Forelimb muscle (tissue), 1 donor: ENCODE measurements at places on chromosomes 3 and 15. TPM values are rescaled to one million over a fixed set of nuclear protein-coding genes. Genes with fewer than 3 reads are reported as not detected.

- DNase-seq = no peak
Observed at GRCh38 chr3:58998476-58999117, 51.2 kb downstream of the CFAP20DC start.

The PLSCR2 gene
- not detected for polyA plus RNA-seq

The ADAMTS17 gene
- polyA plus RNA-seq = 4.0 TPM

- no peak for DNase-seq
Observed at GRCh38 chr3:192812743-192813383, 85.5 kb upstream of the FGF12 start.

DNA sequence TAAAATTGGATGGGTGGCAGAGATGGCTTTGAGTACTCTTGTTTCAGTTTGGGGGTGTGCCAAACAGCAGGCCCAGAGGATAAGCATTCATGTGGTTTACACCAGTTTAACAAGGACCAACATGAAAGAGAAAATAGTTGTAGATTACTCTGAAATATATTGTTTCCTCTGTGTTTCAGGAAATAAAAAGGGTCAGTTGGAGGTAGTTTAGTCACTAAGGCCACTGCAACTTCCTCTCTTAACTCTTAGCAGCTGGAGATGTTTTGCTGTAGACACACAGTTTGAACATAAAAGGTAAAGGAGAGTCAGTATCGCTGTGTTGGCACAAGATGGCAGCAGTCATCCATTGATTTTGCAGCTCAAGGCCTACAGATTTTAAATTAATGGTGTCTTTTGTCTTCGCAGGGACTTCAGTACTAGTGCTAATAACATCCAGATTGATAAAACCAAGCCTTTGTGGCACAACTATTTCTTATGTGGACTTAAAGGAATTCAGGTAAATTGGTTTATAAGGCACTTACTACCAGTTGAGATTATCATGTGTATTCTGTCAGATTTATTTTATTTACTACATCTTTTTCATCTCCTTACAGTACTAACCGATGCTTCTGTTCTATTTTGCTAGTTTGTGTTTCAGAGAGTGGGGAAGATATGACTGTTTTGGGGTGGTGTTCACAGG, 65.5 kb downstream of the GALK2 start:
- peak; percentile 74 for DNase-seq

GRCh38 chr3:105965384-105965783, 96.6 kb upstream of the CBLB start:
- DNase-seq = no peak

The MLH1 gene
- polyA plus RNA-seq = 45.8 TPM

The TIMP4 gene
- polyA plus RNA-seq = 2.2 TPM

GRCh38 chr3:7194071-7194835, 333.3 kb downstream of the GRM7 start:
- no peak for DNase-seq

The MCF2L2 gene
- polyA plus RNA-seq = 0.25 TPM

- peak; percentile 76 for DNase-seq
Observed at GRCh38 chr3:42376344-42376798, 34.0 kb downstream of the LYZL4 start.

- no peak for DNase-seq
Observed at GRCh38 chr3:103389356-103389755, 954.5 kb downstream of the ZPLD1 start.

GRCh38 chr15:78317145-78317836, 17.9 kb upstream of the SKIC8 start:
- no peak for DNase-seq

The NR2E3 gene
- polyA plus RNA-seq = 7.4 TPM

DNA sequence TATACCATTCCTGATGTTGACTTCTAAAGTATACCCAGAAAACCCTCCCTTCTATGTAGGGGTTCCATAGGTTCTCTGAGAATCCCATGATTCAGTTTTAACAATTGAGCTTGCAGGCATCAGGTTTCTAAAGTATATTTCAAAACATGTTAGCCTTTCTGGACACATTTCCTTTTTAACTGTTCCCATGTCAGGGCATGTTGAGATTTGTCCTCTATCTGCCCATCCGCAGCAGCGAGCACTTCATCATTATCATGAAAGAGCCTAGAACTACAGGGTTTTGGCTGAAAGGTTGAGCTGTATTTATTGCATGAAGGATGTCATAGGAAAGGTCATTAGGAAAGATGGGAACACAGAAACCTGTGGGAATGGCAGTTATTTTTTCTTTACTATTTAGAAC, 201.1 kb upstream of the BHLHE40 start:
- no peak for DNase-seq

GRCh38 chr3:149657321-149657925, 402 bp downstream of the WWTR1 start:
- no peak for DNase-seq

The ARGFX gene
- polyA plus RNA-seq = not detected

- DNase-seq = no peak
Observed at GRCh38 chr3:170999737-171000242, 26.7 kb downstream of the SLC2A2 start.

The IL16 gene
- 6.6 TPM for polyA plus RNA-seq

The XPC gene
- polyA plus RNA-seq = 18.1 TPM

The CKMT1B gene
- not detected for polyA plus RNA-seq

- DNase-seq = no peak
Observed at GRCh38 chr3:119608405-119609000, 10.8 kb downstream of the PLA1A start.

DNA sequence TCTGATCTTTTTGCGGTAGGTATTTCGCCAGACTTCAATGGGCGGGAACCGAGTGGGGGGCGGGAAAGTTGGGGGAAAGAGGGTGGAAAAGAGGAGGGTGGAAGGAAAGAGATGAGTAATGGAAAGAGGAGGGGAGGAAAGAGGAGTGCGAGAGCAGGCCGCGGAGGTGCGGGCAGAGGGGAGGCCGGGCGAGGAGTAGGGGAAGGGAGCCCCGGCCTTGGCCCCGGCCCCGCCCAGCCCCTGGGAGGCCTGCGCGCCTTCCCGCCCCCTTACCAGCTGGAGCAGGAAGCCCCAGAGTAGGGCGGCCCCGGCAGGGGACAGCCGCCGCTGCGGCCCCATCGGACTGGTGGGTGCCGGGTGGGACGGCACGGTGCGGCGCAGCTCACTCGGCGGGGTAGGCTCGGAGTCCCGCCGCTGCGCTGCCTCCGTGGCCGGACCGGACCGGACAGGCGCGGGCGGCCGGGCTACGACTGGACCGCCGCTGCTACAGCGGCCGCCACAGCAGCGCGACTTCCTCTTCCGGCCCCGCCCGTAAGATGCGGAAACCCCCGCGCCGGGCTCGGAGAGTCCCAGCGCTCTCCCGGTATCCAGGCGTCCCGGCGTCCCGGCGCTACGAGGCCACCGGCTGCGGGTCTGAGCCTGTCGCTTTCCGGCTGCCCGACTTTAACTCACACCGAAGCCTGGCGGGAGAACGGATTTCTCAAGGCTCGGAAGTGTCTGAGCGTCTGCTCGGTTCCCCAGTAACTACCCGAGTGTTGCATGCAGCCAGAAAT, at the start of gene SPPL2A:
TSS of gene SPPL2A (minus strand) at position 512 of the 773 bp plus-strand sequence. CDS start at position 339, 173 bp downstream.
- peak; percentile 62 for DNase-seq

The CHL1 gene
- polyA plus RNA-seq = 2.2 TPM

The NDUFB4 gene
- 170 TPM for polyA plus RNA-seq

The CLDN1 gene
- polyA plus RNA-seq = 2.6 TPM

DNA sequence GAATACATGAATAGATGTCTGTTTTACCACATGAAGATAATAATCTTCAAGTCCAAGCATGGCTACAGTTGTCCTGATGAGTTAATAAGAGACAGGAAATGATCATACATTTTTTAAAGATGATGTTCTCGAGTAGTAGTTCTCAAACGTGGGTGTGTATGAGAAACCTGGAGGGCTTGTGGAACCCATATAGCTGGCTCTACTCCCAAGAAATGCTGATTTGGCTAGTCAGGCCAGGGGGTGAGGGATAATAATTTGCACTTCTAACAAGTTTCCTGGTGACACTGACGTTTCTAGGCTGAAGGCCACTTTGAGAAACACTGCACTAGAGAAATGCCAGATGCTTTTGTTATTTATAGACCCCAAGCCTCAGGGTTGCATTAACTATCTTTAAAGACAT, 37.0 kb downstream of the ROPN1B start:
- DNase-seq = no peak

The TCAIM gene
- 25.0 TPM for polyA plus RNA-seq

- DNase-seq = no peak
Observed at GRCh38 chr3:150545419-150546225, 674 bp downstream of the SERP1 start.
